ENCODE measurements at places on chromosomes 2 and 18. TPM values are rescaled to one million over a fixed set of nuclear protein-coding genes. Genes with fewer than 3 reads are reported as not detected.
A peak's percentile ranks its signal among the peaks of the same experiment; 100 is the strongest.

Gene PPP1R1C
- total RNA-seq: 5.3 TPM

Gene MDH1B
- 0.86 TPM for total RNA-seq

Gene NAT8
- total RNA-seq: not detected

- DNase-seq: peak; percentile 58
These were observed 157.4 kb downstream of the TAF4B start for GRCh38 chr18:26383454-26384270.

Gene TEKT4
- not detected for total RNA-seq

GRCh38 chr2:3959372-3959771 lies 256.0 kb downstream of the DCDC2C start:
- DNase-seq: peak; percentile 58

DNA sequence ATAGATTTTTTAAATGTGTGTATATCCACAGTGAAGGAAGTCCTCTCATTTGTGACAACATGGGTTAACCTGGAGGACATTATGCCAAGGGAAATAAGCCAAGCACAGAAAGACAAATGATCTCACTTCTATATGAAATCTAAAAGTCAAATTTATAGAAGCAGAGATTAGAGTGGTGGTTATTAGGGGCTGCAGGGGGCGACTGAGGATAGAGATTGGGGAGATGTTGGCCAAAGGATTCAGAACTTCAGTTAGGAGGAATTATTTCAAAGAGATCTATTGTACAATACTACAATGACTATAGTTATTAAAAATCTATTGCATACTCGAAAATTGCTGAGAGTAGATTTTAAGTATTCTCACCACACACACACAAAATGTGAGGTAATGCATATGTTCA lies 252.4 kb upstream of the SLC39A10 start:
- peak; percentile 14 for DNase-seq

GRCh38 chr2:2234398-2235195 lies 96.5 kb downstream of the MYT1L start:
- no peak for DNase-seq

DNA sequence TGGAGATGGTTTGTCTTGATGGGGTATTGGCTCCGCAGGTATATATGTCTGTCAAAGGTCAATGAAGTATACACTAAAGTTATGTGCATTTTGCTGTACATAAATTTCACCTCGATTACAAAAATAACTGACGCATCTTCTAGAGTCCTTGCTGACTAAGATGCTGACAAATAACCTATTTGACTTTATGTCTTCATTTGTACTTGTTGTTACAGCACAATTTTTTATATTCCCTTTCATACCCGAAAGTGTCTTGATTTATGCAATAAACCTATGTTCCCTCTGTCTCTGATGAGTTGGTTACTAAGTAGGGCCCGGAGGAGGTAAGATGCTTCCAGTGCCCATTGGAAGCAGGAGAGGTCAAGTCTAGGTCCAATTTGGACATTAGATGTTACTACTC lies 93.5 kb downstream of the COPS8 start:
- DNase-seq: no peak

DNA sequence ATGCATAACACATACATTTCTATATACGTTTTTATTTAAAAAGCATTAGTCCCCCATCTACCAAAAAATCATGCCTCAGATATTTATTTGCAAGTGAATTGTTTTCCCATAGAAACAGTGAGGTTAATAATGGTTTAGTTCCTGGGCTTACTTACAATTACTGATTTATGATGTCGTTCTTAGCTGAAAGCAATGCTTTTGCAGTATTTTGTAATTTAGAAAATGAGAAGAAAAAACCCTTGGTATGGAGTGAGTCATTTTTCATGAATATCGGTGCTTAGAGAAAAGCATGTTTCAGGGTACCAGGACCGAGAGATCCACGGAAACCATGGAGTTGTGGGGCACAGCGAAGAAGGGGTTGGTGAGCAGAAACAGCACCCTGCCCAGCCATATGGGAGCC lies 12.0 kb upstream of the CDK15 start:
- DNase-seq: no peak

DNA sequence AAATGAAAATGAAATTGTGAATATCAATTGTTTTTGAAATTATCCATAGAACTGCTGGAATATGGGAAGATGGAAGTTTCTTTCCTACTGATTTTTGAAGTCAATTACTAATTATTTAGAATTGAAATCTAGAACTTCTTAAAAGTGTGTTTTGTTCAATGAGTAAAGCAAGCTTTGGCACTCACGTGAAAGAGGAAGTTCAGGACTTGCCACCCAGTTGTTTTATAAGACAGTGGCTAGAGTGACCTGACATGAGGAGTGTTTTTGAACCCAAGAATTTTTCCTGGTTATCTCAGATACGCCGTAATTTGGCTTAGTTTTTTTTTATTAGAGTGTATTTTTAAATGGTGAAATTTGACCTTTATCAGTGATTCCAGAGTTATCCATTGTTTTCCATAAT lies 3.5 kb downstream of the MXD1 start:
- no peak for DNase-seq
